Bone marrow (tissue), 2 donors: ENCODE measurements at places on chromosomes 6 and 20.

- no peak for DNase-seq
These were observed 83.6 kb downstream of the LCA5 start for GRCh38 chr6:79453558-79454042.

DNA sequence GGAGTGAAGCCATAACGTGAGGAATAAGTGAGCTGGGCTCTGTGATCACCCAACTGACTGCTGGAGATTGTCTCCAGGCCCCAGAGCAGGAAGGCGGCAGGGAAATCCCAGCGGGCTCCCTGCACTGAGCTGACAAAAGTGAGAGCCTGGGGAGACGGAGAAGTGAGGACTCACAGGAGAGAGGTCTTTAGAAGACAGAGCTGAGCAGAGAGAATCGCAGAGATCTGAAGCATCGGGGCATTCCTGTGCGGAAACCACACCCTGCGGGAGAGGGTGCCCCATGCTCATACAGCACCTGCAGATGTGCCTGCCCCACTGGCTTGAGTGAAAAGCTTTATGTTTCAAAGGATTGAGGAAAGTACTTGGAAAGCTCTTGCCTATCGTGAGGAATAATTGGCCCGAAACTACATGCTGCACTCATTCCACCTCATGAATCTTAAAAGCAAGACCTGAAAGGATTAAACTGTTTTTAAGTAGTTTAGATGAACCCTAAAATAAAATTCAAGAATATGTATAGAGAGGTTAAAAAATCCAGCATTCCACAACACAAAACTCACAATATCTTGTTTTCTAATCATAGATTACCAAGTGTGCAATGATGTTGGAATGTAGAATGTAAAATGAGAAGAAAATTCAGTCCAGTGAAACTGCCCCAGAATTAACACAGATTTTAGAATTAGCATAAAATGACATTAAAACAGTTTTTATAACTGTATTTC lies 17.7 kb upstream of the THBS2 start:
- DNase-seq = no peak

DNA sequence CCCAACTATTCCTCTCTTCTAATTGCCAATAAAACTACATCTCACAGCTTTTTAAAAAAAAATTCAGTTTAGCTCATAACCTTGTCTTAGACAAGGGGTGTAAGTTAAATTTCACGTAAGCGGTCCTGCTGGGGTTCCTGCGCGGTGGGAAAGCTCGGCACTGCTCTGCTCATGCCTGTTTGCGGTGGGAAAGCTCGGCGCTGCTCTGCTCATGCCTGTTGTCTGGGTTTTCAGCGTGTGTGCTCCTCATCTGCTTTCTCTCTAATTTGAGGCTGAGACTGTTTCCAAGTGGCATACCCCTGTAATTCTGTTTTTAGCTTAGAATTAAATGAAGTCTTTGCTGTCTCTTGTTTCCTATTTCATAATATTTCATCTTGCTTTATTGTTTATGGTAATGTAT lies 18.6 kb downstream of the ARID1B start:
- DNase-seq = no peak

DNA sequence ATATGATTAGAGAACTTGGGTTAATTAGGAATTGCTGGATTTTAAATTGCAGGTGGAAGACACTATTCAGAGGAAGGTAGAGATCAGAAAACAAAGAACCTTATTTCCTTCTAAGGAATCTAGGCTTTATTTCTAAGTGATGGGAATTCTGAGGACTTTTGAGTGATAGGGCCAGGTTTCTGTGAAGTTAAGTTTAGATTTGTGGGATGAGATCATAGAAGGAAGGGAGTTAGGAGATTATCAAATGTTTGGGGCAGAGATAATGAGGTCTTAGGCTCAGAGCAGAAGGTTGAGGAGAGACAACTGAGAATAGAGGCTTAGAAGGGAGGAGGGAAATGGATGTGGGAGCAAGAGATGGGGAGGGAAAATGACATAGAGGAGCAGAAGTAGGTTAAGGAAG lies 109.7 kb upstream of the MMS22L start:
- DNase-seq = no peak

- no peak for DNase-seq
These were observed 29.0 kb upstream of the AFDN start for GRCh38 chr6:167797476-167798265.

DNA sequence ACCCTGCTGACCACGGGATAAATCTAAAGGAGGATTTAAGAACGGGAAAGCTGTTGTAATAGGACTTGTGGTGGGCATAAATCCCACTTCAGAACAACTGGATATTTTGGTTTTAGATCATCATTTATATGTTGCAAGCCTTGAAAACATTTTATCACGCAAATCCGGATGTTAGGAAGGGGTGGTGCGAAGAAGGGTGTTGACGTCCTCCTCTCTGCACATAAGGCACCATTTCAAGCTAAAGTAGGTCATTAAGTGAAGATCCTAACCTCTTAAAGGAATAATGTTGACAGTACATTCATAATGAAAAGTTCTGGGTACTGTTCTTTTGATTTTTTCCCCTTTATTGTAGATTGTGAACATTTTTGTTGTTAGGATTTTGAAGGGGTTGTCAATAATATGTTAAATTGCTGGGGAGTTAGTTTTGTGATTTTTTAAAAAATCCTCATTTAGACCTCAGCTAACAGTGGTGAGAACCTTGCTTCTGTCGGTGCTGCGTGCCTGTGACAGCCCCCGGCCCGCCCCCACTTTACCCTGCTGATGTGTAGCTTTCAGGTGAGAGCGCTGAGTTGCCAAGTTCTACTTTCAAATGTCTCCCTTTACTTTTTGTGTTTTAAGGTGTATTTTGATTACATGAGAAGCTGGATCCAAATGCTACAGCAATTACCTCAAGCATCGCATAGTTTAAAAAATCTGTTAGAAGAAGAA lies 88.8 kb downstream of the MAP3K4 start:
- no peak for DNase-seq

GRCh38 chr6:135320721-135321621 lies 139.9 kb downstream of the MYB start:
- DNase-seq = no peak

DNA sequence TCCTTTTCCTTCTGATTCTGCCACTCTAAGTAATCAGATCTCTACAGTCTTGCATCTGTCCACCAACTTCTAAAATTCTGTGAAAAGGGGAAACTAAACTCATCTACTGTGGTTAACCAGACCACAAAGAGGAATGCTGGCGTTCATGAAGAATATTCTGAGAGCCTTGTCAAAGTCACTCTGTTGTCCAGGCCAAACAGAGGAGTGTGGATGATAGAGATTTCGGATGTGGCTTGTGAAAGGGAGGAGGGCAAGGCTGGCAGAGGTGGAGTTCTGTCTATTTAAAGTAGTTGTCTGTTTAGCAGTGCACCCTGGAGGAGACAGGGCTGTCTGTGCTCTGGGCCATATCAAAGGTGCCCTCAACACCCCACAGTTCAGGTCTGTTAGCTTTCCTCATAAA lies 33.9 kb downstream of the CCN2 start:
- no peak for DNase-seq

DNA sequence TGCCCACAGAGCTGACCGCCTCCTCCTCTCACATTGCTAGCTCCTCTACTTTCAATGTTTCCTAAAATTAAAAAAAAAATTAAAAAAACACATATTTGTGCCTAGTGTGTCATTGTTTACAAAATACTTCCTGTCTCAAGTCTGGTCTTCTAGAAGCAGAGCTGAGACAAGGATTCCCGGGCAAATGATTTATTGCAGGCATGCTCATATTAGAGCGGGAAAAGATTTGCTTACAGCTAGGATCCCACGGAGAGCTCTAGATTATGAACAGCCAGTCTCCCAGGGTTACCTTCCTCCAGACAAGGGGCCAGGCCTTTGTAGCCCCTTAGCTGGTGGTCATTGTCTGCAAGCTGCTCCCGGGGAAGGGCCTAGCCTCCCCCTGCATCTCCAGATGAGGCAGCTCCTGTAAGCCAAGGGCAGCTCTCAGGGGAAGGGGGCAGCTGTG lies 9.4 kb downstream of the PACSIN1 start:
- DNase-seq = no peak

- no peak for DNase-seq
These were observed 549.8 kb downstream of the PRKN start for GRCh38 chr6:162177746-162178145.

GRCh38 chr20:51350941-51351631 lies 191.4 kb downstream of the NFATC2 start:
- DNase-seq = no peak

DNA sequence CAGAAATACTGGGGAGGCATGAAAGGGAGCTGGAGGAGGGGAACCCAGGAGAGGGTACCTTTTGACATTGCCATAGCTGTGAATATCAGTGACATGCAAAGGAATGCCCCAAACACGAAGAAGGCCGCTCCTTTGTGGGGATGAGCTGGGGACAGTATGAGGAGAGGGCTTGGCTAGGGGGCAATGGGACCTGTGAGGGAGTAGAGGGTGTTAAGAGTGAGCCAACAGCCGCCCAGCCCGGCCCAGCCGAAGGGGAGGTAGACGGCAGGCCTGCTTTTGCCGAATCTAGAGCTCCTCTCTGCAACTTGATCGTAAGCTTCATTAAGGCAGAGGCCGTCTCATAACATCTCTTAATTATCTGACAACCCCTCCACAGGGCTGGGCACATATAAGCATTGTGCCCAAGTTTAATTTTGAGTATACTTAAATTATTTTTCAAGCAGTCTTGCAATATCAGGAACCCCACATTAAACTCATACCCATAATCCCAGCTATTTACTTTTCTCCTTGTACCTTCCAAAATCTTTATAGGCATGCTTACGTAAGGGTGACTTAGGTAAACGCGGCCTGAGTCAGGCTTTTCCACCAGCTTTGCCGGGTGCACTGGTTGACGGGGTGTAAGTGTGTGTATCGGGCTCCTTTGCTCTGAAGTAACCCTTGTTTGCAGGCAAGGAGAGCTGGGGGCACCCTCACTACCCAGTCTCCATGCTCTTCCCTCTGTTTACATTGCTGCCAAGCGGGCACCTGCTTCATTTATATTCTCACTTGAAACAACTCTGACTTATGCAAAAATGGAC lies 24.9 kb upstream of the VEGFA start:
- no peak for DNase-seq

- peak; percentile 14 for DNase-seq
These were observed 278.8 kb upstream of the RUNX2 start for GRCh38 chr6:45049188-45049843.

DNA sequence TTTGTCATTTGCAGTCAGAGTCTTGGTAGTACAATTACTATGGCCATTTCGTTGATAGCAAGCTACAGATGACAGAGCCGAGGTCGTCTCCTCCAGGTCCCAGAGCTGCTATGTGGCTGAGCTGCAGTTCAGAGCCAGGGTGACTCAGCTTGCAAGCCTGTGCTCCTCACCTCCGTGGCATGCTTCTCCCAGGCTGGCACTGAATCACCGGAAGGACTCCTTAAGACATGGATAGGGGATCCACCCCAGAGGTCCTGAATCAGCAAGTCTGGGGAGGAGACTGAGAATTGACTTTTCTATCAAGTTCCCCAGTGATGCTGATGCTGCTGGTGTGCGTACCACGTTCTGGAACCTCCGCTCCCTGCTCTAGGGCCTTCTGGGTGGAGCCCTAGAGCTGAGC lies 291.2 kb downstream of the CDH26 start:
- DNase-seq = no peak

- no peak for DNase-seq
These were observed 695.9 kb downstream of the HDGFL1 start for GRCh38 chr6:23265270-23265669.

GRCh38 chr6:132246120-132246617 lies 155.1 kb downstream of the MOXD1 start:
- no peak for DNase-seq

- no peak for DNase-seq
These were observed 5.9 kb upstream of the CST7 start for GRCh38 chr20:24943196-24943595.

DNA sequence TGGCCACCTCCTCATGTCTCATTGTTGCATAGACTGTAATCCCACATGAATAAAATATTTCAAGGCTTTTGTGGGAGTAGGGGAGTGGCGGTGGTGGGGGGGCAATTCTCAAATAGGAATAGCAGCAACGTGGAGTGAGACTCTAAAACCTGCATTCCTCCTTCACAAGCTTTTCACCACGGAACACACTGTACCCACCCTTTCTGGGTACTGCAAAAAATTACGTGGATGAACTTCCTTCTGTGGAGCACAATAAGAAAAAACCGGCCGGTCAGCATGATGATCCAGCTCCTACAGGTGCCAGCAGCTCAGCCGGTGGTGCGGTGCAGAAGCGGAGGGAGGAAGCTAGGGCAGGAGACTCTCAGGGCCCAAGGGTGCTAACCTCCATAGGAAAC lies 930 bp upstream of the RRAGD start:
- DNase-seq = no peak

DNA sequence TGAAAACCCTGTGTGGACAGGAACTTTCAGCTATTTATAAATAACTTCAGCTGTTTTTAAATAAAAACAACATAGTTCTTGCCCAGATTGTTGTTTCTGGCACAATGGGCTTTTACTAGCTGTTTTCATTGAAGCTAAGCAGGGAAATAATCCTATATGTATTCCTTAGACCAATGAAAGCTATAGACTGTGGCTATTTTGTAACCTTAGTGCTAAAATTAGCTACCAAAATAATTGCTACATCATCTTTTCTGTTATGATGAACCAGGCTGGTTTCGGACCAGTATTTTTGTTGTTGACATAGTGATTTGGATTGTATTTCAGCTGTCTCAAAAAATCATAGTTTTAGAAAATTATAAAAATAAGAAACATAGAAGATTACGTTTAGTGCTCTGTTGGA lies 13.7 kb downstream of the PHF3 start:
- no peak for DNase-seq

- DNase-seq = no peak
These were observed 15.3 kb upstream of the LPA start for GRCh38 chr6:160679402-160679769.

DNA sequence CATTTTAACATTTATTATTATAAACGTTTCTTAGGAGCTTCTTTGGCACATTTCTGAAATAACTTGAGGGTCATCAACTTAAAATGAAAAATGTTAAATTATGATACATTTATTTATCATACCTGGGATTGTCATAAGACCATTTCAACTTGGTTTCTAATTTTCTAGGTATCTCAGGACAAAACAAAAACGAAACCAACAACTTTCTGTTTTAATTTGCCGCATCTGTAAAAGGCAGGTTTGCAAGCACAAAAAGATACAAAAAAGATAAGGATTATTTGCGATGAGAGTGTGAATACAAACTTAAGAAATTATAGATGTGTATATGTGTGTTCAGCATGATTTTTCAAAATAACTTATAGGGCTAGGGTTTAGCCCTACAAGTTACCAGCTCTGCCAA lies 395.0 kb upstream of the RUNX2 start:
- DNase-seq = no peak

- DNase-seq = no peak
These were observed 48.9 kb downstream of the DUSP22 start for GRCh38 chr6:340991-341827.

DNA sequence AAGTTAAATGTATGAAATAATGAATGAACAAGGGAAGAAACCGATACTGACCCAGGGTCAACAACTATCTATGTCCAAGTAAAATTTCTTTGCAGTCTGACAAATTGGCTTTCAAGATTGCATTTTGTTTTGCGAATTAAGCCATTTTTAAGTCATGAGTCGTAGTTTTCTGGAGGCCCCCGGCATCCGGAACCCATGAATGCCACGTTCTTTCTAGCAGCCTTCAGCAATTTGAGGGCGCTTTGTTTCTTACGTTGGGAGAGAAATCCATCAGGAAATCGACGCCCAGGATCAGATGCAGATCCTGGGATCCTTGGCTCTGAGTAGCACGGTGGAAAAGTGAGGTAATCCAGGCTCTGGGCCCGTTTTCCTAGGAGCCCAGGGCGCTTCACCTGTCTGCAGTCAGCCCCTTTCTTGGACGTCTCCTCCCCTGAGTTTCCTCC lies 309 bp upstream of the ABRACL start:
- no peak for DNase-seq

- no peak for DNase-seq
These were observed 49.6 kb upstream of the HLA-A start for GRCh38 chr6:29892696-29893095.
